ENCODE measurements at places on chromosomes 12 and 14.

- no peak for DNase-seq
Measured at GRCh38 chr12:54140588-54141388, 48.0 kb downstream of the SMUG1 start.

DNA sequence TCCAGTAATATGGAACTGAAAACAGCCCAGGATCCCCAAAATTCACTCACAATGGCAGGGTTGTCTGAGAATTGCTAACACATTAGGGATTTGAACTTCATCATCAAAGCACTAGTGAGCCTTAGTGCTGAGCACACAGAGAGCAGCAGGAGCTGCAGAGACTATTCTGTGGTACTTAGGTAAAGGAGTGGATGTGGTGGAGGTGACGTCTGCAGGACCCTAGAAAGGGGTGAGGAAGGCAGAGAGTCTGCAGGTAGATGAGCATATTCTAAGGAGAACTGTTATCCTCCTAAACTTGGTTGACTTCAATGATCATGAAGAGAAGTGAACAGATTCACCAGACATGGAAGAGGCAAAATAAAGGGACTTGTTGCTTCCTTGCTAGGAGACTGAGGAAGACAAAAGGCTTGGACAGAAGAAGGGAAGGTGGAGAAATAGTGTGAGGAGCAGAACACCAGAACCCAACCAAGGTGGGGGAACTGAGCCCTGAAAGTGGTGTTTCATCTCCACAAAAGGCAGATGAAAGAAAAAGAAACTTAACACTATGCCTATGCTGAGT is 1164.0 kb downstream of the TMEM121 start:
- no peak for DNase-seq

- DNase-seq, result no peak
Measured at GRCh38 chr14:90698379-90698869, 117.8 kb downstream of the TTC7B start.

GRCh38 chr12:105704787-105705186 is 374.3 kb downstream of the C12orf75 start:
- DNase-seq, result no peak

DNA sequence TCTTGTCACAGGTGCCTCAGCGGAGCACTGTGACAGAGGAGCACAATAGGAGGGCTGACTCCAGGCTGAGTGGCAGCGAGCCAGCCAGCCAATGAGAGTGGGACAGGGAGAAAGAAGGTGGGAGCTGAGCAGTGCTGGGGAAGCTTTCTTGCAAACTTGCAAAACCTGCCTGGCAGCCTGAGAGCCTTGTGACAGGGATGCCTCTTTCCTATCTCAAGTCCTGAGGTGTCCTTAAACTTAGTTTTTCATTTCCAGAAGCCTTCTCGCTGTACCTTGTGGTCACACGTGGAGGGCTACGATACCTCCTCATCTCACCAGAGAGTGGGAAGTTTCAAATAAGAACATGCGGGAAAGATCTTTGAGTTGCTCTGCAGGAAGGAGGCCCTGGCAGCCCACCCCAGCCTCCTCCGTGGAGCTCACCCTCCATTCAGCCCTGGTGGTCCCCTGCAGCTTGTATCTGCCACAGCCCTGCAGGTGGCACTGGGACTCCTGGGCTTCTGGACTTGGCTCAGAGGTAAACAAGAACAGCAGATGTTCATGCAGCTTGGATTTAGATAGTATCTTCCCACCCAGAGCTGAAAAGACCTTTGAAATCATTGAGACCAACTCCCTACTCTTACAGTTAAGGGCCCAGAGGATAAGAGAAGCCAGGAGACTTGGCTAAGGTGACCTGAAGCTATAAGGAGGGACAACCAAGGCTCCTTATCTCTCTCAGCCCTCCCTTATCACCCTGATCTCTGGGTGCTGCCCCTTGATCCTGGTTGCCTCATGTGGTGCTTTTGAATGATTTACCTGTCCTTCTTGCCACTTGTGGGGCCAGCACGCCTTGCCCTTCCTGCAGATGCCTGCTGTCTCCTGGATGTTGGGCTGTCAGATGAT is 153.5 kb upstream of the MAX start:
- DNase-seq, result no peak

- no peak for DNase-seq
Measured at GRCh38 chr12:102371165-102371564, 109.2 kb downstream of the IGF1 start.

- no peak for DNase-seq
Measured at GRCh38 chr12:29883525-29883924, 99.8 kb upstream of the TMTC1 start.

DNA sequence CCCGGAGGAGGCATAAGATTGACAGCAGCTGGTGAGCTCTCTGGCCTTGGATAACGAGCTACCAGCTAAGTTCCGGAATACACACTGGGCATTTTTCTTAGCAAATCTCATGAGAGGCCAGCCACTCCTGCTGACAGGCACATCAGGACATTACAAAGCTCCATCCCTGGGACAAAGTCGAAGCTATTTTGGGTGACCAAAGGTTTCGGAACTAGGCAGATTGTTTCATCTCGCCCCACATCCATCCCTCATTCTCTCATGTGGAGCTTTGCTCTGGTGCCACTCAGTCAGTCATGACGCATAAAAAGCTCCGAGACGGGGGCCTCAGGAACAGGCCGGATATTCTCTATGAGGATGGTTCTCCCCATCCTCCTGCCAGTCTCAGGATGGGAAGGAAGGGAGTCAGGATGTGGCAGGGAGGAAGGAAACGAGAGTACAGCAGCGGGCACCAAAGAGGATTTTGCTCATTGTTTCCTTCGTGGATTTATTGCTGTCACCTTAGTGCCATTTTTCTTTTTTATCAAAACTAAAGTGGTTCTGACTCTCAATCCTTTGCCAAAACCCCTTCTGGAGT is 253.1 kb upstream of the FKBP4 start:
- DNase-seq, result no peak

GRCh38 chr12:81297601-81298000 is 219.7 kb downstream of the ACSS3 start:
- no peak for DNase-seq

DNA sequence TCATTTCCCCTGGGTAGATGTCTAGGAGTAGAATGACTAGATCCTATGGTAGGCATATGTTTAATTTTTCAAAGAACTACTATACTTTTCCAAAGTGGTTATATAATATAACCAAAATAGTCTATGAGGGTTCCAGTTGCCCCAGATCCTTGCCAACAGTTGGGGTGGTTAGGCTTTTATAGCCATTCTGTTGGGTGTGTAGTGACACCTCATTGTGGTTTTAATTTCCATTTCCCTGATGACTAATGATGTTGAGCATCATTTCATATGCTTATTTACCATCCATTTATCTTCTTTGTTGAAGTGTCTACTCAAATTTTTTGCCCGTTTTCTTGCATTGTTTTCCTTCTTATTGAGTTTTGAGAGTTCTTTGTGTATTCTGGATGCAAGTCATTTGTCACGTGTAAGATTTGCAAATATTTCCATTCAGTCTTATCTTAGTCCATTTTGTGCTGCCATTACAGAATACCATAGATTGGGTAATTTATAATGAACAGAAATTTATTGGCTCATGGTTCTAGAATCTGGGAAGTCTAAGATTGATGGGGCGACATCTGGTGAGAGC is 4.7 kb downstream of the SYNE2 start:
- no peak for DNase-seq

- DNase-seq, result no peak
Measured at GRCh38 chr14:94768521-94769390, 1.2 kb downstream of the GSC start.

- no peak for DNase-seq
Measured at GRCh38 chr12:107309020-107309419, 215.7 kb upstream of the CRY1 start.
